ENCODE measurements at places on chromosomes 6 and 20. TPM values are rescaled to one million over a fixed set of nuclear protein-coding genes. Genes with fewer than 3 reads are reported as not detected.

DNA sequence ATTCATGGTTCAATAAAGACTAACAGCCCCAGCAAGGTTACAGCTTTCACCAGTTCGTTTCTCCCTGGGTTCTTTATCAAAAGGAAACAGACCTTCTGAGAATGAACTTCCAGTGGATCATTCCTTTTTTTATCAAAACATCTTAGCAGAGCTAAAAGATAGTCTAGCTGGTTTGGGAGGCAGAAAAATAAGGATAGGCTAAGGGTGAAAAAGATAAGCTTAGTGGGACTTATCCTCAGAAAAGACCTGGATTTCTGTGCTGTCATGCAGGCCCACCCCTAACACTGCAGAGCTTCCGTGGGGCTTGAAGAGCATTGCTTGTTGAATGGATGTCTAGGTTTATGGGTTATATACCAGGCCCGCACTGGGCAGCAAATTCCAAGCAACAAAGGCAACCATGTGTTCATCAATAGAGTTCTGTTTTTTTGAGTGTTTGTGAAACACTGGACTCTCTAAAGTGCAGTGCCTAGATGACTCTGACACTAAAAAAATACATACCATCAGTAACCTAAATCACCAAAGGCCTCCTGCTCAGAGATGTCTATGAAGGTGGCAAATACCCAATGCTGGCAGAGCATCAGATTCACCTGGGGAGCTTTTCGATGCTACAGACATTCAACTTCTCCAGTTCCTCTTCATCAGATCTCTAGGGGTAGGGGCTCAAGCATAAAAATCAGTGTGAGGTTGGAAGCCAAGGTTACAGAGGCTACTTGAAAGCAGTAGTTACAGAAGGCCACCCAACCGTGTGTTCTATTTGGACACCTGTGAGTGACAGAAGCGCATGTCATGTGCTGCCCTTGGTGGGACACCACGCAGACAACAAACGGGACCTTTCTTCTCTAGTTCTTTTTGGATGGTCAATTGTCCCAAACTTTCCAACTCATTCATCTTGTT is 53.0 kb downstream of the TNFAIP3 start:
- no peak for DNase-seq

DNA sequence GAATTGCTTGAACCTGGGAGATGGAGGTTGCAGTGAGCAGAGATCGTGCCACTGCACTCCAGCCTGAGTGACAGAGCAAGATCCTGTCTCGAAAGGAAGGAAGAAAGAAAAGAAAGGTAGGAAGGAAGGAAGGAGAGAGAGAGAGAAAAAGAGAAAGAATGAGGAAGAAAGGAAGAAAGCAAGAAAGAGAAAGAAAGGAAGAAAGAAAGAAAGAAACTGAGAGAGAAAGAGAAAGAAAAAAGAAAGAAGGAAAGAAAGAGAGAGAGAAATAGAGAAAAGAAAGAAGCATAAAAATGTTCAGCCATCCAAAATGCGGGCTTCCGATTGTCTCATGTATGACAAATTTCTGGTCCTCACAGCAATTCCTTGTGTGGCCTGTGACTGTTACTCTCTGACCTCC is 22.8 kb downstream of the MUC22 start:
- no peak for DNase-seq

- no peak for DNase-seq
These were observed 237.6 kb upstream of the CDH4 start for GRCh38 chr20:61014491-61014890.

GRCh38 chr6:113894712-113895674 is 37.8 kb downstream of the MARCKS start:
- DNase-seq: no peak

CNBD2 gene
- 3.3 TPM for total RNA-seq

Data from mucosa of gallbladder (tissue), 1 donor.